ENCODE measurements at places on chromosomes 12 and 14.

DNA sequence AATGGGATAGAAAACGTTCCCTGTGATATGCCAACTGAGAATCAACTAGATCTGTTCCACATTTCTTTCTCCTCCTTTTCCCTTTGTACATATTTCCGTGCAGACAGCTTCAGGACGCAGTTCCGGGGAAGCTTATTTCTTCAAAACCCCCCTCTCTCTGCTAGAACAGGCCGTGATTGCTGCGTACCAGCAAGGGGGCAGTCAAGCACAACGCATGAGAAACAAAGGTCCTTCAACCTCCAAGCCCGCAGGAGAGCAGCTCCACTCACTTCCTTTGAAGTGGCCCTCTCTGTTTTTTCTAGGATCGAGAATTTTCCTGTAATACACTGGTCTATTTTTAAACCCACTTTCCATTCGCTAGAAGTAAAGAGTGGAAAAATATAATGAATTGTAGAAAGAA lies 80.8 kb downstream of the ZNF664 start:
- DNase-seq, result no peak

- no peak for DNase-seq
Measured at GRCh38 chr12:114287821-114288525, 118.0 kb downstream of the TBX5 start.

DNA sequence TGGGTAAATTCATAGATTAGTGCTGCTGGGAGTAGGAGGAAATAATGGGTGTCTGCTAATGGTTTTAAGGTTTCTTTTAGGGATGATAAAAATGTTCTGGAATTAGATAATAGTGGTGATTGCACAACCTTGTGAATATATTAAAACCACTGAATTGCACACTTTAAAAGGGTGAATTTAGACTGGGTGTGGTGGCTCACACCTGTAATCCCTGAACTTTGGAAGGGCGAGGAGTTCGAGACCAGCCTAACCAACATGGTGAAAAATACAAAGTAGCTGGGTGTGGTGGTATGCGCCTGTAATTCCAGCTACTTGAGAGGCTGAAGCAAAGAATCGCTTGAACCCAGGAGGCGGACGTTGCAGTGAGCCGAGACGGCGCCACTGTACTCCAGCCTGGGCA lies 1.3 kb downstream of the RAD52 start:
- DNase-seq, result no peak

DNA sequence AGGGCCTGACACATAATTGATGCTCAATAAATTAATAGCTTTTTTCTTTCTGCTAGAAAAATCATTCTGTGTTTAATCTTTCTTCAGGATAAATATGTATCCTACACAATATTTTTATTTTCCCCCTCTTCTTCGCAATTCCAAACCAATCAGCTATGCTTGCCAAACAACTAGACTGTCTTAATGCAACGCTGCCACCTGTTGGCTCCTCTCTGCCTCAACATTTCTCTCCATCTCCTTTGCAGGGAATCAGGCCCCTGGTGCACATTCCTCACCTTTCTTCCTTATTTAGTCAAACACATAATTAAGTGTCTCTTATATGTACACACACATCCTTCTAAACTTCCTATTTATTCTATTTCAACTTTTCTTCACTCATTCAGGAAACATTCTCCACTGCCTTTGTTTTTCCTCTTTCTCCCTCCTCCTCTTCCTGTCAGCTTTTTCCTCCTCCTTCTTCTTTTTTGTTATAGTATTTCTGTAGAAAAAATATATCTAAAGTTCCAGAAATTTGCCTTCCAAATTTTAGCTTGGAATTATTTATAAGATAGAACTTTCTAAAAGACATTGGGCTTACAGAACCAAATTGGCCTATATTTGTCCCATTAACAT lies 406.0 kb downstream of the PRKD1 start:
- no peak for DNase-seq

GRCh38 chr14:71907793-71908515 lies 24.3 kb upstream of the RGS6 start:
- no peak for DNase-seq

DNA sequence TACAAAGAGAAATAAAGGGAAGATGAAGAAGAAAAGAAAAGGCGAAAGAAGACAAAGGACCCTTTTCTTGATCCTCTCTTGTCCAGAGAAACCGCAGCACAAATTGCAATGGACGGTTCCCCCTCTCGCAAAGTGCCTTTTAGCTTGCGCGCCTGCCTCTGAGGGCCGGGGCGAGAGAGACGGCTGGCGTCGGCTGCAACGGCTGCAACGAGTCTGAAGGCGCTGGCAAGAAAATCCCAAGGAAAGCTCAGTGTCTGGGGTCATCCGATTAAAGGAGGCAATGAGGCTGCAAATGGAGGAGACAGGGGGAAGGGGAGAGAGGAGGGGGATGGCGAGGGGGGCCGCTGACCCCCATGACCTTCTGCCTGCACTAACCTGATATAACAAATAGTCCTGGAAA lies 671.5 kb downstream of the MED13L start:
- DNase-seq, result no peak

DNA sequence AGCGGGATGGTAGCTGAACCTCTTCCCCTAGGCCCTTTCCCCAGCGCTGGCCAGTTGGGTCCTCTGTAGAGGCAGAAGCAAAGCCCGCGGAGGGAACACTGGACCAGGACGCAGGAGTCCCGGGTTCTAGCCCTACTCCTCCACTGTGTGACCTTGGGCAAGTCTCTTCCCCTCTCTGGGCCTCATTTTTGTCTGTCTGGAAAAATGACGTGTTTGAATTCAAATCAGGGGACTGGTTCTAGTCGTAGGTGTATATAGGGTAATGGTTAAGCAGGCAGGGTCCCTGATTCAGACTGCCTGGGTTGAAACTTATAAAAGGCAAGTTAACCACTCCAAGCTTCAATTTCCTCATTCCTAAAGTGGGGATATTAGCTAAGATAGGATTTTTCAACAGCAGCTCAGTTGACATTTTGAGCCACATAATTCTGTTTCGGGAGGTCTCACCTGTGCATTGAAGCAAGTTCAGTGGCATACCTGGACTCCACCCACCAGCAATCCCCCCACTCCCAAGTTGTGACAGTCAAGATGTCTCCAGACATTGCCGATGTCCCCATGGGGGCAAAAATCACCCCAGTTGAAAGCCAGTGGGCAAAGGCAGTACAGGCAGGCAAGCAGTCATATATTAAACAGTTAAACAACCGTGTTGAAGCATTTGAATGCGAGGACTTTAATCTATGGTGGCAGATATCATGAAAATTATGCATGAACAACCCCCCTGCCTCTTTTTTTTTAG lies 899 bp downstream of the TPCN1 start:
- DNase-seq, result no peak

GRCh38 chr12:69052613-69053408 lies 119.8 kb upstream of the CPM start:
- no peak for DNase-seq

DNA sequence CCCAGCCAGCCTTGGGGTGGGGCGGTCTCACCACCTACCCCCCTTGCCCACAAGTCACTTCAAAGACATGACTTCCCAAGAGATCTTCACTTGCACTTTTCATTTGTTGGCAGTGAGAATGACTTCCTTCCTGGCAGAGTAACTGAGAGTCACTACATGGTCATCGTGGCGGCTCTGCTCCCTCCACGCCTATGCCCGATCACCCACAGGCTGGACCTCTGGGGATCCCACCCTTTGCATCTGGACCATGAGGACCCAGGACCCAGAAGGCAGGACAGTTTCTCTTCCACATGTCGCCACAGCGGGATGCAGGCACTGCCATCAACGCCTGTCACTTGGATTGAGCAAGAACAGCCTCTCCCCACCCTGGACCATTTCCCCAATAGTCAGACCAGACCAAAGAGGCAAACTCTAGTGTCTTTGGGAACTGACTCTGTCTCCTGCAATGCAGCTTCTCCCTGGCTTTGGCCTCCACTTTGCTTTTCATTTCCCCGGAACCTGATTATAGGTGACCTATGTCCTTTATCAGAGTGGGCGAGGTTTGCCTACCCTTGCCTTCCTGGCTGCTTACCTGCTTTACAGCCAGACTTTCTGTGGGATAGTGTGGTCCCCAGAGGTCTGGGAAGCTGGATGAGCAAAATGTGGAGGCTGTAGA lies 3.6 kb downstream of the VDR start:
- DNase-seq, result no peak
